ENCODE measurements at places on chromosomes 12 and 14.

- DNase-seq, result peak; percentile 56
Measured at GRCh38 chr12:3658327-3659163, 94.4 kb downstream of the CRACR2A start.

- no peak for DNase-seq
Measured at GRCh38 chr14:73740618-73741326, 26.6 kb upstream of the PNMA1 start.

GRCh38 chr12:107304588-107305532 lies 211.5 kb upstream of the CRY1 start:
- no peak for DNase-seq

GRCh38 chr12:48967991-48968390 lies 3.5 kb downstream of the WNT10B start:
- no peak for DNase-seq

GRCh38 chr12:47111392-47111778 lies 31.6 kb upstream of the AMIGO2 start:
- no peak for DNase-seq
